NAMALWA (cell line): ENCODE measurements at places on chromosomes 3 and 15.

DNA sequence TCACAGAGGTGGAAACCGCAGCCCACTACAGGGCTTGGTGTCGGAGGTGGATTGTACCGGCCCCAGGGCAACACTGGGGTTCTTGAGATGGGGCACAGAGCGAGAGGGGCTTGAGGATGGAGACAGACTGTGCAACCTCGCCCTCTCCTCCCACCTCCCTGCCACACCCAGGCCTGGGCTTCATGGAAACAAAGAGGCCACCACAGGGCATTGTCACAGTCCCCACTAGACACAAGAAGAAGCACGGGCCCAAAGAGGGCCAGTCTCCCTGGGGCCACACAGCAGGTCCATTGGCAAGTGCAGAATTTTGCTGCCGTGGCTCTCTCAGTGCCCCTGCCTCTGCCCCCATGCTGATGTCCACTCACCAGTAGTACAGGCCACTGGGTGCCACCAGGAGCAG, 4.1 kb upstream of the CALML4 start:
- no peak for DNase-seq

DNA sequence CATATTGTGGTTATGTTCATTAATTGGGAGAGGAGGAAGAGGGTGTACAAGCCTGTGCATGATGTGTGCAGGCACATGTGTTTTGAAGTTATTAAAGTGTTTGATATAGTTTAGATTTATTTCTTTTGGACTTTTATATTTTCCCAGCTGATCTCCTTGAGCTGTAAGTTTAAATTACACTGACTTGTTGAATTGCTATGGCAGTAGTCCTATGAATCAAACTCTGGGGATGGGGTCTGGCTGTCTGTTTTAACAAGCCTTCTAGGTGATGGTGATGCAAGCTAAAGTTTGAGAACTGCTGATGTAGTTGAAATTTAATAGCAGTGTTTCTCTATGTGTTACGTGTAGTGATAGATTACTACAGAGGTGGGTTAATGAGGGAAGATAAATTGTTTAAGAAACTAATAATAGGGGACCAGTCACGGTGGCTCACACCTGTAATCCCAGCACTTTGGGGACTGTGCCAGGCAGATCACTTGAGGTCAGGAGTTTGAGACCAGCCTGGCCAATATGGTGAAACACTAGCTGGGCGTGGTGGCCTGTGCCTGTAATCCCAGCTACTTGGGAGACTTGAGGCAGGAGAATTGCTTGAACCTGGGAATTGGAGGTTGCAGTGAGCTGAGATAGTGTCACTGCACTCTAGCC, 7.0 kb downstream of the ARIH1 start:
- no peak for DNase-seq

- DNase-seq, result no peak
Observed at GRCh38 chr15:33440900-33441299, 130.1 kb downstream of the RYR3 start.

- DNase-seq, result no peak
Observed at GRCh38 chr15:97706059-97706458, 254.4 kb upstream of the ARRDC4 start.

GRCh38 chr15:61038387-61038786, 190.7 kb downstream of the RORA start:
- no peak for DNase-seq

DNA sequence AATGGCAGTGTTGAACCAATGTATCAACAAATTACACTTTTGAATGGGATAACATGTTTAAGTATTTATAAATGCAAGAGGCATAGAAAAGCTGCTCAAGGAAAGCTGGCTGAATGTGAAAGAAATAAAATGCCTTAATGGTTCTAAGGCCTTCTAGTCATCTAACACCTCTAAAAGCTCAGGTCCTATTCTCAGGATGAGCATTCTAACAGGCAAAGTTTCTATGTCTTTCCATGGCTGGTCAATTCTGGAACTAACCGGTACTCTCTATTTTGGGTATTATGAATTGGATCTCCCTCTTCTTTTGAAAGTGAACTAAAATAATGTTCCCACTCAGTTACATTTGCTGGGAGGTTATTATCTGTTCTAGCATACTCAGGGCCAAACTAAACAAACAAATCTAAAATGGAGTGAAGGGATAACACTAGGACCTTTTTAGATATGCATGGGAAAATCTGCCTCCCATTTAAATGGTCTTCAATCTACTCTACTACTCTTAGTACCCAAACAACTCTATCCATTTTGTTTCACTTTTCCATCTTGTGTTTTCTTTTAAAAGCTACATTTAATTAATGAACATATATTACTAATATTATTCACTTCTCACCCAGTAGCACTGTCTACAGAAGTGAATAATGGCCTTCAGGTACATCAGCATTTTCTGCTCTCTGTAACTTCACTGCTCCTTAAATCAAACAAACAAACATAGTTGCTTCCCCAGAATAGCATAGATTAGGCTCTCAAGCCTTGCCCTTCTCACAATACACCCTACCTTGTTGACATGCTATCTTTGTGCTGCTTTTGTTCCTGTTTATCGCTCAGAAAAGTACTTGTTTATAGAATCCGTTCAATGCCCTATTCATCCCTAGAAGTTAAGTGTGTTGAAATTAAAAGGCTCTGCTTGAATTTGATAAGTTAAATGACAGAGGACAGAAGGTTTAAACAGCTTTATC, 46.4 kb downstream of the CBLB start:
- DNase-seq, result no peak

DNA sequence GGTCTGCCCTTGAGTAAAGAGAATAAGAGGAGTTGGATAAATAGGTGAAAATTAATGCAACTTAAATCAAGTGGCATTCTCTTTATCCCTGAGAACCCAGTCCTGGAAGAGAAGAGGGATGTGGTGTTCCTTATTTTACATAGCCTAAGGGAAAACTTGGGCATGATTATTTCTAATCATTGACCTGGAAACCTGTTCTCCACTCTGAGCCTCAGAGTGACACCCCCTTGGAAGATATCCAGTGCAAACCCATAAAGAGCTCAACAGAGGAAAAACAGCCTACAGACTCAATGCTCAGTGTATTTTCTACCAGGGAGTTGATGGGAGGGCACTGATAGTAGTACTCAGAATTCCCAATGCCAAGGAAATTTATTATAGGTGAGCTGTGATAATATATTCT, 22.0 kb downstream of the SLC15A2 start:
- no peak for DNase-seq

DNA sequence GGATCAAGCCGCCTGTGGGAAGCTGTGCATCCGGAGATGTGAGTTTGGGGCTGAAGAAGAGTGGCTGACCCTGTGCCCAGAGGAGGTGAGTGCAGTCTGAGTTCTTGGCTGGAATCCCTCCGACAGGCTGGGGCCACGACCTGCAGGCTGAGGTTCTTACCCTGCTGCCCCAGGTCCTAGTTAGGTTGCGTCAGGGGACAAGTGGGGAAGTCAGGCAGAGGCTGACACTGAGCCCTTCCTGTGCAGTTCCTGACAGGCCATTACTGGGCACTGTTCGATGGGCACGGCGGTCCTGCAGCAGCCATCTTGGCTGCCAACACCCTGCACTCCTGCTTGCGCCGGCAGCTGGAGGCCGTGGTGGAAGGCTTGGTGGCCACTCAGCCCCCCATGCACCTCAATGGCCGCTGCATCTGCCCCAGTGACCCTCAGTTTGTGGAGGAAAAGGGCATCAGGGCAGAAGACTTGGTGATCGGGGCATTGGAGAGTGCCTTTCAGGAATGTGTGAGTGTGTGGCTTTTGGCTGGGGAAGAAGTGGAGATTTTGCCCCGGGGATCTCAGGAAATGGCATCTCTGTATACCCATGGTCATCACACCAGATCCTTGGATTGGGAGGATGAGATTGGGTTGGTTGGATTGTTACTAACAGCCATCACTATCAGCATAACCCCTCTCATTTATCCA, 1.3 kb downstream of the PPM1M start:
- no peak for DNase-seq

GRCh38 chr3:179149406-179149867, 1.3 kb downstream of the PIK3CA start:
- DNase-seq, result peak; percentile 75

- DNase-seq, result no peak
Observed at GRCh38 chr3:190338717-190339116, 16.5 kb upstream of the CLDN1 start.

DNA sequence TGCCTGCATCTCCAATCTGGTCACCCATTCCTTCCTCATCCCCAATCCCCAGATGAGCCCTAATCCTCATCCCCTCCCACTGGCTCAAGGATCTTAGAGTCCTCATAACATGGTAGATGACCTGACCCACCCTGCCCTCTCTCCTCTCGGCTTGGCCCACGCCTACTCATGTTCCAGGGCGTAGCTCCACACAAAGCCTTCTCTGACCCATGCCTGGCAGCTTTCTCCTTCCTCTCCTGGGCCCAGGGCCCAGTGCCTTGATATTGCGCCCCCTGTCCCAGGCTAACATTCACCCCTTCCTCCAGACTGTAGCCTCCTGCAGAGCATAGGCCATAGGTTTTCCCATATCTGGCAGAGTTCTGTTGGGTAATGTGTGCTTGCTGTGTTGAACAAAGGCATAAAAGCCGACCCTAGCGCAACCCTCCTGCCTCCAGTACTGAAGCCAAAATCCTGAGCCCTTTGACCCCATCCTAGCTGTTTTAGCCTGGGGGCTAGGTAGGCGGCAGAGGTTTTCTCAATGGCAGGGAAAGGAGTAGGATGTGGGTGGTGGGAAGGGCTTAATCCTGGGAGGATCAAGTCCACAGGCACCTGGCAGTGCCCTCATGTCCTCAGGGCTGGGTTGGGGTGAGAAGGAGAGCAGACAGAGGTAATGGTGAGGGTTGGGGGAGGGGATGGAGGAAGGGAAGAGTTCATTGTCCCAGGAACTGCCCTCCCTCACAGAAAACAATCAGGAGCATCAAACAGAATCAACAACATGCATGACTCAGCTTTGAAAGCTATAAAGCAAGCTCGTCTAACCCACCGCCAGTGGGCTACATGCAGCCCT, 35.5 kb downstream of the MESD start:
- no peak for DNase-seq

DNA sequence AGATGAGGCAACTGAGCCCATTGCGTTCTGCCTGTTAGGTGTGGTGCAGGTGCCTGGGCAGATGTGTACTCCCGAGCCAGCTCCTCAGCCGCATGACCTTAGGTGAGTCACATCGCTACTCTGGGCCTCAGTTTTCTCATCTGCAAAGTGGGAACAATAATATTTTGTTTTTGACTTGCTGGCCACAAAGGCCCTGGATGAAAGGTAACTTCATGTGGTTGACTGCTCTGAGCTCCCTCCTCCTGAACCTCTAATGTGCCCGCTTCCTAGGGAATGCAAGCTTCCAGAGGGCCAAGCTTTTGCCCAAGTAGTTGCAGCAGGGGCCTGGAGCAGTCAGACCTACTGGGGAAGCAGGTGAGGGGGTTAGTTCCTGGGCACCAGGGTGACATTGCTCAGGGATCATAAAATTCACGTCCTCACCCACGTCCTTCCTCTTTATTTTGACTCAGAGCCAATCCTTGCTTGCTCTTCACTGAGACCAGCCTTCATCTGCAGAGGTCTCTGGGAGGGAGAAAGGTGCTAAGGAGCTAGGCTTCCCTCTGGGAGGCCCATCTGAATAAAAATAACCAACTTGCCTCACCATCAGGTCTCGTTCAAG, 149.0 kb upstream of the TLE3 start:
- DNase-seq, result no peak
